HuH-7 (cell line): ENCODE measurements at places on chromosomes 13 and 19.

DNA sequence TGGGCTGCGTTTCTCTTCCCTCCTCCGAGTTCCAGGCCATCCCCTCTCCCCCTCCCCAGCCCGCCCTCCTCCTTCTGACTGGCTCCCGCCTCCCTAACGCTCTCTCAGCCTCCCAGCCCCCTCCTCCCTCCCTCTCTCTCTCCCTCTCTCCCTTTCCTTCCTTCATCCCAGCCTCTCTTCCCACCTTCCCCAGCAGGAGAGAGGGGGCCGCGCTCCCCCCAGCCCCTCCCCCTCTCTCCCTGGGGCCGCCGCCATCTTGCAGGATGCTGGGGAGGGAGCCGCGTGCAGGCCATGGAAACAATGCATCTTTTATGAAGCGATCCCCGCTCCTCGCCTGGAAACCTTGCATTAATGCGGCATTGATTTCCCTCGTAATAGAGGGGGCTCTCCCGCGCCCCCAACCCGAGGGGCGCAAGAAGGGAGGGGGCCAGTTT is 42.6 kb upstream of the ADGRL1 start:
- DNase-seq = no peak

DNA sequence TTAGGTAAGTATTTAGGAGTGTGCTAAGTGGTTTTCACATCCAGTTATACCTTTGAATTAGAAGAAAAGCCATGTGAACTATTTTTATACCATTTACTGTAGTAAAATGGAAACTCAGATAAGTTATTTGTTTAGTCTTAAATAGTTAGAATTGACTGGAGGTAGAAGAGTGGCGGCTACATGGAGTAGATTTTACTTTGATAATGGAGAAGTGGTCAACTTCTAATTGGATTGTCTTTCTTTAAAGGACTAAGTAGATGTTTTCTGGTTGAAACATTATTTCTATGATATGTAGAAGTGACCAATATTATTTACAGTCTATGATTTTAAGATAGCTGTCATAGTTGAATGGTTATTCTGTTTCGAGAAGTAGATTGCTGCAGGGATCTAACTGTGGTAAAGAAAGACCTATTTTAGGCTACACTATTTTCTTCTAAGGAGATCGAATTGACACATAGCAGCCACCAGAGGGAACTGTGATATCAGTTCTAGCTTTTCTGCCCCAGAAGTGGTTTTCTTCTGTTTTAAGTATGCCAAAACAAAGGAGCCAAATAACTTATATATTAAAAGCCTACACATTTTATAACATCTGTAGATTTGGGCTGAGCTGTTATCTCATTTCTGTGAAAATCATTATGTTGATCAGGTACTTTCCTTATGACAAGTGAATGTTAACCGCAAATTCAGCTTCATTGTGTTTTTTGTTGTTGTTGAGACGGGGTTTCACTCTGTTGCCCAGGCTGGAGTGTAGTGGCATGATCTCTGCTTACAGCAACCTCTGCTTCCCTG is 26.1 kb downstream of the ZMYM2 start:
- DNase-seq = peak; percentile 16

DNA sequence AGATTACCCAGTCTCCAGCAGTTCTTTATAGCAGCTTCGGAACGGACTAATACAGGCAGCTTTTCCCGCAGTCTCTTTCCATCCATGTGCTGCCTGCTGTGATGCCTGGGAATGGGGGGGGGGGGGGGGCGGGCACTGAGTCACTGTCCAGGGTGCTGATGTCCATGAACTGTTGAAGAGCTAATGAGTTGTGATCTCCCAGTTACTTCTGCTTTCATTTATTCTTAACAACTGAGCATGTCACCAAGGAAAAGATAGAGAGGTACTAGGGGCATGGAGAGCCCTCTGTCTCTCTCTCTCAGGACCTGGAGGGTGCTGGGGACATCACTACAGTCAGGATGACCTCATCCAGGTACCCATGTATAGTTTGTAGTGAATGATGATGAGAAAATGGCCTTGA is 20.3 kb upstream of the CEACAM1 start:
- DNase-seq = no peak

DNA sequence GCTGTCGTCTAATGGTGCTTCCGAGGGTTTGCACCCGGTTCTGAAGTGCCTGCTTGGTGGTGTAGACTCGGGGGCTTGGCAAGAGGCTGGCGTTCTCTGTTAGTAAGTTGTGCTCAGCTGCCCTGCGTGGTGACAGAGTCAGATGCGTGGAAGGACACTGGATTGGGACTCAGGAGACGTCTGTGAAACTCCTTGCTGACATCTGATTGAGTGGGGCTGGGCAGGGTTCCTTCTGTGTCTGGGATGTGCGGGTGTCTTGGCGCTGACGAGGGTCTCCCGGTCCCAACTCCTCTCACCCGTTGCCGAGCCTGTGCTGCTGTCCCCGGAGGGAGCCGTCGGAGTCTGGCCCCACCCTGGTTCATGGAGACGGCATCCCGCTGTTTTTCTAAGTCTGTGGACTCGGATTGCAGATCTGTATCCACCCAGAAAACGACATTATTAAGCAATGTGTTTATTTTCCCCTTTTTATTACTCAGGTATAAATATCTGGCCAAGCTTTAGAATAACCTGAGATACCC is 16.4 kb upstream of the DCUN1D2 start:
- no peak for DNase-seq

- no peak for DNase-seq
Measured at GRCh38 chr19:339262-339887, 5.2 kb downstream of the MIER2 start.

- no peak for DNase-seq
Measured at GRCh38 chr13:103153466-103153865, 87.2 kb upstream of the SLC10A2 start.

- DNase-seq = no peak
Measured at GRCh38 chr13:109273326-109273751, 513.0 kb downstream of the IRS2 start.

DNA sequence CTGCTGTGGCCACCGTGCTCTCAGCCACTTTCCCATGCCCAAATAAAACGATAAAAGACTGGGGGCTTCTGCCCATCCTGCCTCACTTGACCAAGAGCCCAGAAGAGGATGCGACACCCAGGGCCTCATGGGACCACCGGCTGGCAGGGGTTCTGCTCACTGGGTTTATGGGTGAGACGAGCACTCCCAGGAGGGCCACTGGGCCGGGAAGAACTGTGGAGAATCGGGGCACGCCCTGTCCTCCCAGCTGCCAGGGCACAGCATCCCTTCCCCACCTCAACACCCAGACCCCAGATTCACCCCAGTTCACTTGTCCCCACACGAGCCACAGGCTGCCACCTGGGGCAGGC is 4.7 kb upstream of the F10 start:
- DNase-seq = no peak

DNA sequence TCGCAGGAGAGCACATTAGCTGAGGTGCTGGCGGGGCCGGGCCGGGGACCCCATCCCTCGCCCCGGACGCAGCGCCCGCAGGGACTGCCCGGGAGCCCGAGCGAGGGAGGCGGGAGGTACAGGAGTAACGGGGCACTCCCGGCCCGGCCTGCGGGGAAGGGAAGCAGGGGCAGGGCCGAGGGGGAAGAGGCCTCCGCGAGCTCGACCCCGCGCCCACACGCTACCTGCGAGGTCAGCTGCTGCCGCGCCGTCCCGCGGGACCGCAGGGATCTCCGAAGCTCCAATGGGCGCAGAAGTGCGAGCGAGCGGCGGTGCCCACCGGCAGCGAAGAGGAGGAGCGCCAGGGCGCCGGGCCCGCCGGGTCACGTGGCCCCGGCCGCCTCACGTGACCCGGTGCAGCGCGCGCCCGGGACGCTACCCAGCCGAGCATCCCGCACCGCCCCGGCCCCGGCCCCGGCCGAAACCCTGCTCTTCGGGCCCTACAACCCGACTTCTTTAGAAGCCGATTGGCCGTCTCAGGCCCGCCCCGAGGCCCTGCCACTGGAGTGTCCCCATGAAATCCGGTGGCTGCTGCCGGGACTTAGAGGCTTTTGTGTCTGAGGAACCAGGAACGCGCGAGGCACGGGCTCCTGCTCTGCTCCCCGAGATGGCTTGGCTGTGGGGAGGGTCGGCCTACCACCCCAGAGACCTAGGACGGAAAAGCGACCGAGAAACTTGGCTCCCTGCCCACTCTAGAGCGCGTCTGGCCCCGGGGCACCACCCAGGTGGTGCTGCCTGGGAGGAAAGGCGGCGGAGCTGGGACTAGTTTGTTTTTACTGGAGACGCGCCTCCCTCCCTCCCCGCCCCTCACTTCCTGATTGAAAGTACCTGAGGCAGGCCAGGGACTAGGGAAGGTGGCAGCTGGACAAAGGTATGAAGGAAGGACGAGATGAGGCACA is at the start of gene RCBTB1:
RCBTB1 (minus strand) TSS at position 339 of the 938 bp plus-strand sequence. CDS start 18,279 bp downstream, outside the sequence.
- peak; percentile 83 for DNase-seq

GRCh38 chr13:48132961-48133360 is 38.1 kb upstream of the MED4 start:
- no peak for DNase-seq

GRCh38 chr19:48149430-48149829 is 20.7 kb downstream of the LIG1 start:
- DNase-seq = no peak

DNA sequence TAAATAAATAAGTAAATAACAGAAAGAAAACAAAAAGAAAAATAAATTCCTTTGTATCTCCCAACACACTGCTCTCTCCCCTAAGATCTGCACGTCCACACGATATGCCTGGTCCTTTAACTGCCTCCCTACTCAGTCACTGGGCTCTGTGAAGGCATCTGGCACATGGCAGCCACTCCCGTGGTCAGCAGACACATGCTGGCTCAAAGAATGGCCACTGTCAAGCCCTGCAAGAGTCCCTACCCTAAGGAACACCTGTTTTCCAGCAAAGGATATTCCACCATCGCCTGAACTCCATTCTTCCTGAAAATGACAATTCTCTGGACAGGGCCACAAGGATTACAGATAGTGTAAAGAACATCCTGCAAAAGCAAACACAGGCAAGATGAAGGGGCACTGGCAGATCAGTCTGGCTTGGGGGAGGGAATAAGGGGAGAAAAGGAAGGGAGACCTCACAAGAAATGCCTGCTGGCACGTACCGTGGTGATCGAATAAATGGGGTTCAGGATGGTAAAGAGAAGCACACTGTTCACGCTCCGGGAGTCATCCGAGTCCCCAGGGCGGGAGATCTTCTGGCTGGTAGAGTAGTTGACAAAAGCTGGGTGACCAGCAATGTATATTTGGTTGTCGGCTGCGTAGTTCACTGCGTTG is 4.3 kb downstream of the HNRNPL start:
- DNase-seq = no peak

DNA sequence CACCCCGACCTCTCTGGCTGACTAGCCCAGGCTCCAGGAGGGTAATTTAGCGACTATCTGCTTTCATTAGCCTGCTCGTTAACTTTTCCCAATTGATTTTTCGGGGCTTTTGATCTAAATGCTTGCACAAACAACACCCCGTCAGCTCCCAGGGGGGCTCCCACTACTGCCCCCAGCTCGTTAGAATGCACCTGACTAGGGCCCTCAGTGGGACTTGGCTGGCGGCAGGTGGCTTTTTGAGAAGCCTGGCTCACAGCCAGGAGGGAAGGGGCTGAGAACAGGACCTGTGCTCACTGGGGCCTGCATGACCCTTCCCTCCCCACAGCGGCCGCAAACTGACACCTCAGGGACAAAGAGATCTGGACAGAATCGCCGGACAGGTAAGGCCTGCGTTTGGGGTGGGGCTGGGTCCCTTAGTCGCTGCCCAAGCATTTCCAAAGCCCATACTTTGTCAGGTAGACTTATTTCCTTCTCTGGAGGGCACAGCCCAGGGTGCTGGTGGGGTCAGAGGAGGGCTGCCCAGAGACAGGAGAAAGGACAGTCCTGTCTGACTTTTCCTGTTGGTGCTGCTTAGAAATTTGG is 7.6 kb upstream of the CD79A start:
- no peak for DNase-seq

DNA sequence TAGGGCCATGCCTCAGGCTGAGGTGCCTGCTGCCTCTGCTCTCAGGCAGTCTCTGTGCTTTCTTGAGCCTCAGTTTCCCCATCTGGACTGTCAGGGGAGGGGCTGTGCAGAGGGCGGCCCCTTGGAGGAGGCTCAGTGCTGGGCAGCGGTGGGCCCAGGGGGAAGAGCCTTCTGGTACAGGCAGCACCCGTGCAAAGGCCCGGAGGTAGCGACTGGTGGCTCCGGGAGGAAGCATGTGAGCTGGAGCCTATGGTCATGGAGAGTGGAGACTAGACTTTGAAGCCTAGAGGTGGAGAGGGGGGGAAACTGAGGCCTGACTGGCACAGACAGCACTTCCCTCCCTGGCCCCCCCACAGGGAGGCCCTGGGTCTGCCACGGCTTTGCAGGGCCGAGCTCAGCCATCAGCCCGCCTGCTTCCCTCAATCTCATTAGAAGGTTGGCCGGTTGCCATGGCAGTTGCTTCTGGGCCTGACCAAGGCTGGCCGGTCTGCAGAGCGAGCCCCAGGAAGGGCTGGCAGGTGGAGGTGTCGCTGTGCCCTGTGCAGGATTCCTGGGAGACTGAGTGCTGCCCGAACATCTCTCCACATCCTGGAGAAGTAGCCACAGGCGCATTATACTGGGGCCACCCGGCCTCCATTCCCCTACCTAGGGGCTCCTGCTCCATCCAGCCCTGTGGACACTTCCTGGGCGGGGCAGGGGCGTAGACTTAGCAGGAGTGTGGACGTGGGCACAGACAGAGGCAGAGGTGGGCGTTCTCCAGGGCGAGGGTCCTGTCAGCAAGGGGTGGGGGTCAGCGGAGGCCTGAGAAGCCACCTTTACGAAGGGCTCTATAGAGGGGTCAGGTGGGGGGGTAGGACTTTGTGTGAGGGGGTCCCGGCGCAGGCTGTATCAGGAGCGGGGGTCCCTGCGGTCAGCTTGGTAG is 53.2 kb downstream of the CRTC1 start:
- DNase-seq = no peak

DNA sequence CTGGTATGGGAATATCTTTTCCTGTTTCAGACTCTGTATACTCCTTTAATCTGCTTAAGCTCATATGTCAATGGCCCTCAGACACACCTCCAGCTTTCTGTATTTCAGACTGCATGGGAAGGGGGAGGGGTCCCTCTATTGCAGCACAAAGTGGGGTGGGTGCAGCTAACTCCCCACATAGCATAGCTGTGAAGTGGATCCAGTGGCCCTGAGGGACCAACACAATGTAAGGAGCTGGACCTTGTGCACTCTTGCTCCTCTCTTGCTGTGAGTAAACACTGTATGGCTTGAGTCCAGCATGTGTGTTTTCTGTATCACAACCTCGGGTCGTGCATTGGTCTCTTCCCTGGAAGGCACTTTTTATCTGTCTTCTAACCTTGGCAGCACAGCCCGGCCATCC is 669.9 kb downstream of the PCDH9 start:
- DNase-seq = no peak
